ENCODE measurements at places on chromosomes 13 and 19. TPM values are rescaled to one million over a fixed set of nuclear protein-coding genes. Genes with fewer than 3 reads are reported as not detected.
A peak's percentile ranks its signal among the peaks of the same experiment; 100 is the strongest.

DNA sequence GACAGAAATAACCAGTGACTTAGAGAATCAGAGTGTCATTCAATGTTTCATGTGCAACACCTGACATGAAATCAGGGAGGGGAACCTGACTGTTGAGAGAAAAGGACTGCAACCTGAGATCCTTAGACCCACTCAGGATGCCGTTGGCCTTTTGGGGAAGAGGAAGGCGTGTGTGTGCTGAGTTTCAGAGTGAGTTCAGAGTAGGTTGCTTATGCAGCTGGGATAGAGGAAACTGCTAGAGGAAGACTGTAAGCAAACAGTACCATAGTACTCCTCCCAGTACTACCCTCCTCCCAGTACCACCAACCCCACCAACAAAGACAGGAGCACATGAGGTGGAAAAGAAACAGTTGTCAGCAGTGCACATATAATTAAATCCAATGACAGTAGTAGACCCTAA is 63.7 kb downstream of the KL start:
- no peak for DNase-seq

DNA sequence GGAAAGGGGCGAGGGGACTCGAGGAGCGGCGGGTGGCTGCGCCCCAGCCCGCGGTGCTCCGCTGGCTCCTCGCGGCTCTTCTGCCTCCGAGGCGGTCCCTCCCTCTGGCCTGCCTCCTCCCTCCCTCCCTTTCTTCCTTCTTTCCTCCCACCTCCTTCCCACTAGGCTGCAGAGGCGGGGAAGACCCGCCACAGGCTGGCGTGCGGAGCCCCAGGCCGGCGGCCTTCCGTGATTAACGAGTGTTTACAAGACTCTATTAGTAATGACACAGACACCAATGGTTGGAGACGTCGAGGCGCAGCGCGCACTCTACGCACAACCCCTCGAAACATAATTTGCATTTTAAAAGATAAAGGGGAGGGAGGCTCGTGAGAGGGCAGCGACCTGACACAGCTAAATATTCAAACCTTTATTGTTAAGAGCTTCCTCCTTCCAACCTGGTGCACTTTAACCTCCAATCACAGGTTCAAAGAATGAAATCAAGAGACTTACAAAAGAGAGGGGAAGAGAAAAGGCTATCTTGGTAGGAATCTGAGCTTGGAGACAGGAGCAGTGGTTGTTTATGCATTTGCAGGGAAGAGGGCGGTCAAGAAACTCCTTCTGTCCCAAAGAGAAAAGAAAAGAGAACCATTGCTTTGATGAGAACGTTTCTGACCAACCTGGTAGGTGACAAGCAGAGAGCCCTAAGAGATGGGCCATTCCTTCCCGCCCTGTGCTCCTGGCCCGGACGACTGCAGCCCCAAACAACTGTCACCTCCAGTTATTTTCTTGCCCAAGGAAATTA is at the start of gene CDX2:
CDX2 (minus strand) TSS at position 234 of the 784 bp plus-strand sequence. CDS start 309 bp downstream, outside the sequence.
- DNase-seq: no peak

The ZSCAN5B gene
- not detected for total RNA-seq

- no peak for DNase-seq
Measured at GRCh38 chr19:7640803-7641202, 3.9 kb downstream of the STXBP2 start.

DNA sequence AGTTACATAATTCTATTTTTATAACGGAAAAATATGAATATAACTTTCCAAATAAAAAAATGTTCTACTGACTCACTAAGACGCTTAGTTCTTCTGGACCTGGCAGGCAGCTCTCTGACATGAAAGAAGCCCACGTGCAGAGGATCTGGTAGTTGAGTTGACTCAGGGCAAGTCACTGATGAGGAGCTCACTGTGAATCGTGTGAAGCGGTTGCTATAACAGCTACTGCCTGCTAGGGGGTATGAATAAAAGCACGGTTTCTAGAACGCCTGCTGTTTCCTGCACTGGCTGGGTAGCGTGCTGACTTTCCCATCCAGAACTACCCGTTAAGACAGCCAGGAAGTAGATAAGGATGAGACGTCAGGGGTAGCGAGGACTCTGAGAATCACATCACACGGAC is 54.7 kb upstream of the WASF3 start:
- peak; percentile 53 for DNase-seq

The UBE2S gene
- total RNA-seq: 54.9 TPM

The CRLF1 gene
- 0.11 TPM for total RNA-seq

DNA sequence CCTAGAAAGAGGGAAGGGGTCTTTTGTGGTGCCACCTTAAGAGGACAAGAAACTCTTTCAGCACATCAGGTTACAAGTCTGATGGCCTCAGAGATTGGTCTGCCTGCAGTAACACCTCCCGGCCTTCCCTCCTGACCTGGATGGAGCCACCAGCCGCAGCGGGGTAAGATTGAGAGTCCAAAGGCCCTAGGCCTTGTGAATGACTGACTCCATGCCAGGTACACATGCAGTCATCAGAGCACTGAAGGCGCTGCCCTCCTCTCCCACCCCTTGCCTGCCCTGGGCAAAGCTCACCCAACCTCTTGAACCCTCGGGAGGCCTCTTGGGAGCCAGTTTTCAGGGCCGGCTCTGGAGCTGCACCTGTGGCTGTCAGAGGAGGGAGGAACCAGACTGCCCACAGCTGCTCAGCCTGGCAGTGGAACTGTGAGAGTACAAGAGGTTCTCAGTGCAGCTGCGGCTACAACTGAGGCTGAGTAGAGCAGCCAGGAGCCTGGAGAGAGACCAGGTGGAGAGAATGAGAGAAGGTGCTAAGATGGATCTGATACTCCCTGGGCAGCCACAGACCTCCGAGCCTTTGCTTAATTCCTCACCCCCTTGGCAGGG is 23.8 kb upstream of the C13orf42 start:
- no peak for DNase-seq

DNA sequence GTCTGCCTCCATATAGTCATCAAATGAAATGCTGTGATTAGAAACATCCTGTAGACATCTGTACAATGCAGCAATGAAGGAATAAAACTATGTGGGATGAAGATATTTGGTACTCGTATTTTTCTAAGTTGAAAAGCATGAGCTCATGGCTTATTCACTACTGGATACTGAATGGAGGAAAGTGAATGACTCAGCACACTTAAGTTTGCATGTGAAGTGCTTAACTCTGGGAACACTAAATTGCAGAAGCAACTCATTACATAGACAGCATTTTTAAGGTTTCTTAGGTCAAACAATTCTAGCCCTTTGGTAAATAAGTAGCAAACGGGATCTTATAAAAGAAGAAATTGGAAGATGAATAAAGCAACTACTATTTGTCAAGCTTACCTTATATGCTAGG is 429.0 kb upstream of the MIR17HG start:
- peak; percentile 5 for DNase-seq

DNA sequence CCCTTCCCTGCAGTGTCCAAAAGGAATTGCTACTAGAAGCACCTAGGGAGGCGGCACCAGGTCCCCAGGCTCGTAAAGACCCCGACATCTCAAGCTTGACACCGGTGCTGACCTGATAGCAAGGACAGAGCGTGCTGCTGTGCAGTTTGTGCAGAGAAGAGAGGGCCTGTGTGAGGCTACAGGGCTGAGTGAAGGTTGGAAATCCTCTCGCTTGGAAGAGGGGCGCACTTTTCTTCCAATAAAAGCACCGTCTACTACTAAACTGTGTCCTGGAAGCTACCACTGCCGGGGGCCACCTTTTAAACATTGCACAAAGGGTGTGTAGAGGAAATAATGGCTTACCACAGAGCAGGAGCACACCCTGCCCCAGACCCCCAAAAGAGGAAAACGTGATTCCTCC is 11.0 kb downstream of the TMEM272 start:
- no peak for DNase-seq

GRCh38 chr19:56839652-56840450 is 675 bp downstream of the PEG3 start:
- DNase-seq: no peak

GRCh38 chr13:42752731-42753130 is 28.7 kb upstream of the FAM216B start:
- DNase-seq: no peak

DNA sequence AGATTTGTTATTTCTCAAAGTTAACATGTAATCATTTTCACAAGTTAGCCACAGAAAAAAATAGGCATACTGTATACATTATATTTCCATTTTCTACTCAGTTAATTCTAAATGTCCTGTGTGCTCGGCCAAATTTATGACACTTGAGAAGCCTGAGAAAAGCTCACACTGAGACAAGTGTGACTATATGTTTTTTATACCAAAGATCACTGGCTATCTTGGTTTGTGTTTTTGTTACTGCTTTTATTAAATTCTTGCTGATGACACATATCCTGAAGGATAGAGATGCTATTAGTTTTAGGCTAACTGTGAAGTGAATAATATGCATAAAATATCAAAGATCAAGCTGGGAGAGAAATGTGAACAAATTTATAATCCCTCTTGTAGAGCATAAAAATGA is 49.3 kb upstream of the IL17D start:
- no peak for DNase-seq

DNA sequence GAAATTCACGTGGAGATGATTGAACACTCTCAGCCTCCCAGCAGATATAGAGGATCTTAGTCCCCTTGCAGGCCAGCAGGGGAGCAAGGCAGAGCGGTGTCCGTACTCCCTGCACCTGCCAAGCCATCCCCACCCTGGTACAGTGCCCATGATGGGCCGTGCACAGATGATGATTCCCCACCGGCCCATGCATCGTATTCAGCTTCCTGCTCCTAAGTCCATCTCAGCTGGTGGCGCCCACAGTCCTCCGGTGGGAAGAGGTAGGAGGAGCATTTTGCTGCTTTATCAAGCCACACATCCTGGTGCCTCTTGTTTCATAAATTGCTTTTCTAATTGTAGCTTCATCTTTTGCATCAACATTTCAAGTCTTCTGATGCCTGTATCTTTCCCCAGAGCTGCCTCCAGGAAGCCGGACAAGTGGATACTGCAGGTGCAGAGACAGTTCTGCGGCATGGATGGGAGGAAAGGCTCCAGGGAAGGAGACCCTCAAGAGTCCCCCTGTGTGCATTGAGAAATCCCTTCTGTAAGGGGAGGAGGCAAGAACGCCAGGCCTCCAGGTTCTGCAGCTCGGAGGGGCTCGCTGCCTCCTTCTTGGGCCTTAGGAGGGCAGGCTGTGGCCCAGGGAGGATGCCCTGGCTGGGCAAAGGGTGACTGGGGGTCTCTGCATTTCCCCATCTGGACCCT is 55.3 kb downstream of the F2RL3 start:
- no peak for DNase-seq

The ZNF440 gene
- 6.9 TPM for total RNA-seq

The LYPD5 gene
- total RNA-seq: 0.11 TPM

The B3GNT8 gene
- total RNA-seq: not detected

DNA sequence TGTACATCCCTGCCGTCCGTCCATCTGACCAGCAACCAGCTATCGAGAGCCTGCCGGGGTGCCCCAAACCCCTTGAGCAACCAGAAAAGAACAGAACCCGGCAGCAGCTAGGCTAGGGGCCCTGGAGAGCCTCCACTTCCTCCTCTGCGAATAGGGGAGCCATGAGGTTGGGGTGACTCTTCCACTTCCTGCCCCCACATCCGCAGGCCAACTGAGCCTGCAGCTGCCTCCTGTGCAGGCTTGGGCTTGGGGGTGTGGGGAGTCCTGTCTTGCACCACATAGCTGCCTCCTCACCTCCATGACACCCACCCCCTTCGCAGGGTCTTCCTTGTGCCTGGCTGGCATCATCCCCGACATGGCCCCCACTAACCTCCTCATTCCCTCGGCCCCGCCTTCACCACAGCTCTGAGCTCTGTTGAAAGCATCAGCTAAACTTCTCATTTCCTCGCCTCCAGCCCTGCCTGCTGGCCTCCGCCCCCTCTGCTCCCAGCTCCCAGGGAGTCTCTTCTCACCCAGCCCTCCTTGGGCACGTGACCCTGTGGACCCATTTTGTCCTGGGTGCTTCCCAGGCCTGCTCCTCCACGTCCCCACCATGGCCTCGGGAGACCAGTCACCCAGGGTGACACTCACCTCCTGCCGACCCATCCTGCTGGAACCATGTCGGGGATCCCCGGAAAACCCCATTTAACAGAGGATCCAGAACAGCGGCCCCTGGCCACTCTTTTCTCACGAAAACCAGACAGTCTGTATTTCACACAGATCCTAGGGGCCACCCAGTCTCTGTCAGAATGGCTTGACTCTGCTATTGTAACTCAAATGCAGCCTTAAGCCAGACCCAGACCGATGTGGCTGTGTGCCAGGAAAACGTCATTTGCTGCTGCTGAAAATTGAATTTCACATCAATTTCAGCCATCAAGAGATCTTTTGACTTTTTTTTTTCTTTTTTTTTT is 50.4 kb downstream of the MYO9B start:
- peak; percentile 14 for DNase-seq

DNA sequence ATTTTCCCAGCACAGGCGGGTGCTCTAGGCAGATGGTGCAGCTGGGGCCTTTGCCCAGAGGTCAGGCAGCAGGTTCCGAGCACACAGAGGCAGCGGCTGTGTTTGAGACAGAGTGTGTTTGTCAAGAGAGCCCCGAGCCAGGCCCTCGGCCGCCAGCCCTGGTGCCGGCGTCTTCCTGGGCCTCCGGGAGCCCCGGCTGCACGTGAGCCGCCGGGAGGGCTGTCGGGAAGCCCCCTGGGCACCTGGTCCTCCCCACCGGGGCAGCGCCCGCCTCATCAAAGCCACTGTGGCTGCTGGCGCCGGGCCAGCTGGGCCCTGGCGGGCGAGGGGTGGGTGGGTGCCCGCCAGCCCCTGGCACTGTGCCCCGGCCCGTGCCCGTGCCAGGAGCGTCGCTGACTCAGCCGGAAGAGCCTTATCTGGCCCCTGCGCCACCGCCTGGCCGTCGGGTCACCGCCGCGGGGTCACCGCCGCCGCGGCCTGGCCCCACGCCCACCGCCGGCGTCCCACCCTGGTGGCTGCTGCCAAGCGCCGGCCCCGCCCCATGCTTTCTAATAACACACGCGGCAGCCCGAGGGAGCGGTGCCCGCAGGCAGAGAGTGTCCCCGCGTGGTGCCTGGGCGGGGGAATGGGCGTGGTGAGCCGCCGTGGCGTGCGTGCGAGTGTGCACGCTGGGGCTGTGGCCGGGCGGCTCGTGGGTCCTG is 14.9 kb downstream of the ARID3A start:
- peak; percentile 91 for DNase-seq

The GSX1 gene
- total RNA-seq: not detected

- no peak for DNase-seq
Measured at GRCh38 chr13:95250961-95251360, 50.3 kb downstream of the ABCC4 start.

The FUT1 gene
- total RNA-seq: 0.03 TPM
